ENCODE measurements at places on chromosomes 1 and 21.

DNA sequence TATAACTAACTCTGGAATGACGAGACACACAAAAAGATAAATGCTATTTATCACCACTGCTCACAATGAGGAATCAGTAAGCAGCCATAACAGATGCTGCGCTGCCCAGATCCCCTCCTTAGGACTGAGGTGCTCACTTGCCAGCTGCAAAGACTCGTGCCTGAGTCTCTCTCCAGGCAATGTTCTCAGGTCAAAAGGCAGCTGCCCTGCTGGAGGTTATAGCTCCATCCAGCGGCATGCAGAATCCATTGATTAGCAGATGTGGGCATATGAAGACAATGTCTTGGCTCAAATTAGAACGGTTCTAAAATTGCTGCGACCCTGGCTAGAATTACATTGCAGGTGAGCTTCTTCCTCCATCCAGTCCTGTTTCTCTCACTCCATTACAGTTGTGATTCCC, 328.2 kb upstream of the CHRM3 start:
- no peak overlapping the region for H3K4me3 ChIP-seq
- H3K36me3 ChIP-seq, result no peaks in the 10 kb centered on the region
- DNase-seq, result no peak
- peaks cover 5% of the 10 kb centered on the region for H3K27me3 ChIP-seq
- peaks cover 15% of the 10 kb centered on the region for H3K4me1 ChIP-seq

GRCh38 chr21:45138199-45139002, 64.0 kb downstream of the ADARB1 start:
- peaks cover 3% of the 10 kb centered on the region for H3K27me3 ChIP-seq
- H3K27ac ChIP-seq, result no peak overlapping the region
- no peak overlapping the region for H3K4me3 ChIP-seq
- H3K36me3 ChIP-seq, result no peaks in the 10 kb centered on the region
- peak; percentile 83 for DNase-seq

- peaks cover 67% of the 10 kb centered on the region for H3K4me1 ChIP-seq
- no peak overlapping the region for H3K4me3 ChIP-seq
- H3K27me3 ChIP-seq, result peaks cover 4% of the 10 kb centered on the region
- peaks cover 3% of the 10 kb centered on the region for H3K36me3 ChIP-seq
These were observed 83.5 kb downstream of the MAN1C1 start for GRCh38 chr1:25700144-25700523.

GRCh38 chr1:114828251-114828650, 26.4 kb upstream of the SYCP1 start:
- no peaks in the 10 kb centered on the region for H3K36me3 ChIP-seq
- no peaks in the 10 kb centered on the region for H3K4me1 ChIP-seq
- H3K27ac ChIP-seq, result no peak overlapping the region
- DNase-seq, result no peak
- no peak overlapping the region for H3K4me3 ChIP-seq
- no peaks in the 10 kb centered on the region for H3K27me3 ChIP-seq

DNA sequence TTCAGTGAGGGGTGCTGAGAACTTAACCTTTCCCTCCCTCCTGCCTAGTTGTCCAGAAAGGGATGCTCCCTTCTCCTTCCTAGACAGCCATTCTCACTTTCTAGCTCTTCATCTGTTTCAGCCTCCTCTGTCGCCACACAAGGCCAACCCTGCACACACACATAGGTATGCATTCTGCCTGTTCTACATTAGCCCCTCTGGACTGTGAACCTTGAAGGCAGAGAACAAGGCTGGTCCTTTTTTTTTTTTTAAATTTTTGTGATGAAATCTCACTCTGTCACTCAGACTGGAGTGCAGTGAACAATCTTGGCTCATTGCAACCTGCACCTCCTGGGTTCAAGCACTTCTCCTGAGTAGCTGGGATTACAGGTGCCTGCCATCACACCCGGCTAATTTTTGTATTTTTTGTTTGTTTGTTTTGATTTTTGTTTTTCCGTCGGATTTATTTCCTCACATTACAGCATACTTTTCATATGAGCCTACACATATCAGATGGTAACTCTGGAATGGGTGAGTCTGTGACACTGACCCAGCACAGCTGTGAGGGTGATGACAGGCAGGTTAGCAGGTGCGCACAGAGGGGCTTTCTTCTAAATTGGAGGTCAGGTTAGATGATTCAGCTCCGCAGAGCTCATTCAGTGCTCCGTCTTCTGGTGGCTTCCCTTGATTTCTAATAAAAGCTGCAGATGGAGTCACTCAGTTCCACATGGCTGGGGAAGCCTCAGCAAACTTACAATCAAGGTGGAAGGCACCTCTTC, 4.9 kb upstream of the AKR1A1 start:
- H3K27ac ChIP-seq, result no peak overlapping the region
- H3K27me3 ChIP-seq, result peaks cover 1% of the 10 kb centered on the region
- H3K36me3 ChIP-seq, result peaks cover 3% of the 10 kb centered on the region
